ENCODE measurements at places on chromosomes 6 and 20. TPM values are rescaled to one million over a fixed set of nuclear protein-coding genes. Genes with fewer than 3 reads are reported as not detected.

PBOV1 gene
- total RNA-seq, result not detected

GRCh38 chr6:95815389-95816056, 200.3 kb upstream of the FUT9 start:
- no peak for DNase-seq

SALL4 gene
- total RNA-seq, result 156 TPM

DNA sequence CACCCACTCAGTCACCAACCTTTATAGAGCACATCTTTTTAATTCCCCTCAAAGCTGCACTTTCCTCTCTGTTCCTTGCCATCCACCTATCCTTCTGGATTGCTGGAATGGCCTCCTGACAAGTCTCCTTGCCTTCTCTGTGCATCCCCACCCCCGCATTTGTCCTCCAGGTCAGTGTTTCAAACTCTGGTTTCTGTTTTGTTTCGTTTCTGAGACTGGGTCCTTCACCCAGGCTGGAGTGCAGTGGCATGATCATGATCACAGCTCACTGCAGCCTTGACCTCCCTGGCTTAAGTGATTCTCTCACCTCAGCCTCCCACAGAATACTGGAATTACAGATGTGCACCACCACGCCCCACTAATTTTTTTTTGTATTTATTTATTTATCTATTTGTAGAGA, 96.2 kb downstream of the PLCB1 start:
- DNase-seq, result no peak

- DNase-seq, result no peak
These were observed 300.9 kb upstream of the PRDM1 start for GRCh38 chr6:105785066-105785811.

REM1 gene
- total RNA-seq, result not detected

Measured in progenitor cell of endocrine pancreas (in vitro differentiated cells).